ENCODE measurements at places on chromosomes 3 and 15.

- DNase-seq: no peak
Measured at GRCh38 chr15:37359893-37360290, 259.5 kb upstream of the MEIS2 start.

DNA sequence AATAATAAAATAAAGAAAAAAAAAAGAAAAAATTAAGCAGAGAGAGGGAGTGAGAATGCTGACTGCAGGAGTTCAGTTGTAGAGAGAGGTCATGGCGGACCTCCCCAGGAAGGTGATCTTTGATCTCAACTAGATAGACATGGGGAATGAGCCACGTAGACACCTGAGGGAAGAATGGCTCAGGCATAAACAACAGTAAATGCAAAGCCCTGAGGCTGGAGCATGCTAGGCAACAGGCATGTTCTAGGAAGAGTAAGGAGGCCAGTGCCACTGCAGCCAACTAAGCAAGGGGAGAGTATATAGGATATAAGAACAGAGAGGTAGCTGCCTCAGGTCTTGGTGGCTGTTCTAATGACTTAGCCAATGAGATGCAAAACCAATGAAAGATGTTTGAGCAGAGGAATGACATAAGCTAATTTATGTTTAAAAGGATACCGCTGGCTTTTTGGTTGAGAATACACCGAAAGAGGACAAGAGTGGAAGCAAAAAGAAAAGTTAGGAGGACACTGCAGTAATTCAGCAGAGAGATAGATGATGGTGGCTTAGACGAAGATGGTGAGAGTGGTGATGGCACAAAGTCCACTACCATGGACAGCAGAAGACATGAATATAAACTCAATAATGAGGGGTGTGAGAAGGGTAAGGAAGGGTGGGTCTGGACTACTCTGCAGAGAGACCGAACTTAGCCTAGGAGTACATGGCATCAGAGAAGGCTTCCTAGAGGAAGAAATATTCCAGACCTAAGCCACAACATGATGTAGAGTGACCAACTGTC, 174.6 kb downstream of the P3H2 start:
- DNase-seq: no peak

GRCh38 chr3:58683466-58683865, 16.9 kb upstream of the FAM3D start:
- DNase-seq: no peak

- no peak for DNase-seq
Measured at GRCh38 chr3:35899245-35899644, 259.9 kb downstream of the ARPP21 start.

GRCh38 chr3:144381607-144382006, 410.0 kb downstream of the DIPK2A start:
- DNase-seq: no peak

- DNase-seq: no peak
Measured at GRCh38 chr15:55222588-55222987, 25.8 kb upstream of the RSL24D1 start.

DNA sequence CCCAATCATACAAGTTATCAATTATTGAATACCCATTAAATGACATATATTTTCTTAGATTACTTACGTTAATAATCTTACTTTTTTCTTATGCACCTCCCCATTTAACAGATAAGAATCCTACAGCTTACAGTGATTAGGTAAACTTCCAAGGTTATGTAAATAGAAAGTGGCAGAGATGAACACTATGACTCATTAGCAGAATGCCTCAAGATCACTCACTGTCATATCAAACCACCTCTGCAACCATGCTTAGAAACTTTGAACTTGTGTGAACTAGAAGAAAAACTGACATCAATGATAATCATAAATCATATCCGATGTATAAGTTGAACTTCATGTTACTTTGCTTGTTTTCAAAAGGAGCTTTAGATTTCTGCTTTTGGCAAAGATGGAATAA, 911.6 kb upstream of the ARPP21 start:
- no peak for DNase-seq

DNA sequence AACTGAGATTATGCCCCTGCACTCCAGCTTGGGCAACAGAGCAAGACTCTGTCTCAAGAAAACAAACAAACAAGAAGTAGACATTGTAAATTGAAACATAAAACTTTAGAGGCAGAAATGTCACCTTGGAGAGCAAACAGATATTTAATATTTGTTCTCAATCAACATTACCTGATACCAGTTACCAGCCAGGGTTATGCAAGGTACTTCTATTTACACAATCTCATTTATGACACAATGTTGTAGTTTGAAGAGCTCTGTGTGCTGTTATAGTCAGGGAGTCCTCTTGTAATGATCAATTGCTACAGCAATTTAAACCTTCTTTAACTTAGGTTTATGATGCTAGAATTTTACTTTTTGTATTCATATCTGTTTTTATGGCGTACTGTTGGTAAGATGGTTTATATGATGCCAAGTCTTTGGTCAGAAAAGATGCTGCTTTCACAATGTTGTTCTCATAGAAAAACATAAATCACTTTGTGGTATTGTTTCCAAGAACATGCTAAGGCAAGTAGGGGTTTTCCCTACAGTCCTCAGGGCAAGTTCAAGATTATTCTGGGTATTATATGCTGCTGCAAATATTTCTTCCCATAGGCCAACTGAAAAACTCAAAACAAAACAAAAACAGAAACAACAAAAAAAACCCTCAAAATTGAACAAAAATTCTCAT, 173.5 kb downstream of the TNIK start:
- DNase-seq: no peak

DNA sequence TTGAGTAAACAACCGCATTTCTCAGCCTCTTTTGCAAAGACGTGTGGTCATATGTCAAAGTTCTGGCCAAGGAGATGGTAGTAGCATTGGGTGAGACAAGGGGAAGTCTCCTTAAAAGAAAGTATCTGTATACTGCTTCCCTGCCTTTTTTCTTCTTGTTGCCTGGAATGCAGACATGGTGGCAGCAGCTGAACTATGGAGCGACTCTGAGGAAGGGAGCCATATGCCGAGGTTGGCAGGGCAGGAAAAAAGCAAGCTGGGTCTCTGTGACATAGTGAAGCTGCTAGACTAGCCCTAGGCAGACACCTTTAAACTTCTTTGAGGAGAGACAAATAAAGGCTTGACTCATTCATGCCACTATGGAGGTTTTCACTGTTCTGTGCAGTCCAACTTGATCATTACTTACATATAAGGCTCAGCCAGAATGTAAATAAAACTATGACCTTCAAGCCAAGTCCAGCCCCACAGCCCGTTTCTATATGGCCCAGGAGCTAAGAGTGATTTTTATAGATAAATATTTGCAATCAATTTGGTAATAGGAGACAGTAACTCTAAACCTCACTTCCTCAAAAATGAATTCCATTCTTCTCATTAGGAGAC, 30.6 kb upstream of the PRICKLE2 start:
- DNase-seq: no peak

GRCh38 chr3:16311960-16312451, 47.0 kb downstream of the OXNAD1 start:
- no peak for DNase-seq

Measured in NCI-H82 (cell line).